ENCODE measurements at places on chromosomes 1 and 21. TPM values are rescaled to one million over a fixed set of nuclear protein-coding genes. Genes with fewer than 3 reads are reported as not detected.
A peak's percentile ranks its signal among the peaks of the same experiment; 100 is the strongest.

DNA sequence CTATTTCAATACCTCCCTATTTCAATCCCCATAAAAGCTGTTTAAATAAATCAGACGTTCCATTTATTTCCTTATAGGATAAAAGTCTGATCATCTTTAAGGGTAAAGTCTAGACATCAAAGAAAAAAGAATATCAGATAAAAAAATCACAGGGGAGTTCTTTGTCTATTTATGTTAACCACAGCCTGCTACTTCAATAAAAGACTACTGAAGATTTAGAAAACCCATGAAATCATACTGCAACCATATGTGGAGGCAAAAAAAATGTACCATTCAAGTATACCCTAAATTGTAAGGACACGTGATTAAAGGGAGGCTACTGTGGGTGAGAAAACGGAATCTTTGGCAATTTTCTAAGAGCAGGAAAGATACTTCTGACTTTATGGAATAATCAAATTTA lies 108.2 kb upstream of the TNFSF4 start:
- H3K36me3 ChIP-seq: no peaks in the 10 kb centered on the region
- H3K4me1 ChIP-seq: no peaks in the 10 kb centered on the region

- H3K4me1 ChIP-seq: peaks cover 7% of the 10 kb centered on the region
- H3K36me3 ChIP-seq: no peaks in the 10 kb centered on the region
- no peaks in the 10 kb centered on the region for H3K27me3 ChIP-seq
- DNase-seq: no peak
- no peak overlapping the region for H3K27ac ChIP-seq
Measured at GRCh38 chr21:40013001-40013735, 145.9 kb downstream of the PCP4 start.

- peaks cover 10% of the 10 kb centered on the region for H3K4me1 ChIP-seq
- H3K27me3 ChIP-seq: peaks cover 12% of the 10 kb centered on the region
- no peak overlapping the region for H3K27ac ChIP-seq
Measured at GRCh38 chr1:202192770-202193613, 607 bp upstream of the LGR6 start.

DNA sequence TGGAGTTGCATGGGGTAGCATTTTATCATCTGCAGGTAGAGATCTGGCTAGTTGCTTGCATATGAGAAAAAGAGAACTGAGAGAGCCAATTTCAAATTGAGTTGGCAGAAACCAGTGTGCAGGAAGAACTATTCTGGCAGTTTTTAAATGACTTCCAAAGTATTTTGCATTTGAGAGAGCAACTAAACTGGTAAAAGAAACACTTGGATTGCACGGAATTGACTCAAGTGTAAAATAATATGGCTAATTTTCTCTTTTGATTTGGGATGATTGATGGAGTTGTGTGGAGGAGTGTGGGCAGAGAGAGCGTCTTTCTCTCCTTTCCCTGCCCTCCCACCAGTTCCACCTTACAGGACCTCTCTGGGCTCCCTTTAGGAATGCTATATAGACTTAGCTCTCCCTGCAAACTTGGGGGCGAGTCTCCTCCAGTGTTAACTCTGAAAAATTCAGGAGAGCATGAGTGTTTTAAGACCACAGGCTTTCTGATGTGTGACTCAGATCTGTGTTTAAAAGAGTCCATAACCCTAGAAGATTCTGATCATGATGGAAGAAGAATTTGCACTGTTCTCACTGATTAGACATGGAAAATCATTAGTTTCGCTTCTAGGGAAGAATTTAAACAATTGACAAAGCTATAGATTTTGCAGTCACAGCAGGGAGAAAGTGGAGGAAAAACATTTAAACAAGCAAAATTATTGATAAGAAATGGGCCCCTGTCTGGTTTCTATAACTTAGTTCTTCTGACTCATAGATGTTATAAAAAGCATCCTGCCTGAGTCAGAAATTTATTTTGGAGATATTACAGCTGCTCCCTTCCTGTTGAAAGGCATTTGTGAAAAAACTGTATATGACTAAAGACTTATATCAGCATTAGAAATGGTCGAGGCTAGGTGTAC lies 24.9 kb upstream of the CTBS start:
- no peaks in the 10 kb centered on the region for H3K27me3 ChIP-seq
- H3K27ac ChIP-seq: peak overlapping the region; percentile 23
- no peak overlapping the region for H3K4me3 ChIP-seq
- peaks cover 31% of the 10 kb centered on the region for H3K4me1 ChIP-seq
- DNase-seq: no peak
- no peaks in the 10 kb centered on the region for H3K36me3 ChIP-seq

DNA sequence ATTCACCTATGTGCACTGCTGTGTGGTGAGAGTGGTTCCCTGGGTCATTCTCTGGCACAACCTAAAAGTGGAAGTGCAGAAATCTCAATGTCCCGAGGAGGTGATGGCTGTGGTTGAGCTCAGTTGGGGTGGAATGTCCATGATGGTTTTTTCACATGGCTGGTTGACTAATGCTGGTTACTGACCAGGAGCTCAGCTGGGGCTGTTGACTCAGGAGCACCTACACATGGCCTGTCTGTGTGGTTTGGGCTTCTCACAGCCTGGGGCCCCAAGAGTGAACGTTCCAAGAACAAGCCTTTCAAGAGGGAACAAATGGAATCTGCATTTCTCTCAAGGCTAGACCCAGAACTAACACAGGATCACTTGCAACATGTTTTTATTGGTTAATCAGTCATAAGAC lies 6.4 kb upstream of the KANK4 start:
- H3K27me3 ChIP-seq: no peaks in the 10 kb centered on the region
- no peak for DNase-seq
- H3K4me3 ChIP-seq: no peak overlapping the region
- H3K4me1 ChIP-seq: no peaks in the 10 kb centered on the region

- DNase-seq: no peak
- no peaks in the 10 kb centered on the region for H3K36me3 ChIP-seq
- no peak overlapping the region for H3K27ac ChIP-seq
- no peak overlapping the region for H3K4me3 ChIP-seq
- peaks cover 13% of the 10 kb centered on the region for H3K27me3 ChIP-seq
- no peaks in the 10 kb centered on the region for H3K4me1 ChIP-seq
Measured at GRCh38 chr1:14742181-14742980, 143.9 kb downstream of the KAZN start.

DNA sequence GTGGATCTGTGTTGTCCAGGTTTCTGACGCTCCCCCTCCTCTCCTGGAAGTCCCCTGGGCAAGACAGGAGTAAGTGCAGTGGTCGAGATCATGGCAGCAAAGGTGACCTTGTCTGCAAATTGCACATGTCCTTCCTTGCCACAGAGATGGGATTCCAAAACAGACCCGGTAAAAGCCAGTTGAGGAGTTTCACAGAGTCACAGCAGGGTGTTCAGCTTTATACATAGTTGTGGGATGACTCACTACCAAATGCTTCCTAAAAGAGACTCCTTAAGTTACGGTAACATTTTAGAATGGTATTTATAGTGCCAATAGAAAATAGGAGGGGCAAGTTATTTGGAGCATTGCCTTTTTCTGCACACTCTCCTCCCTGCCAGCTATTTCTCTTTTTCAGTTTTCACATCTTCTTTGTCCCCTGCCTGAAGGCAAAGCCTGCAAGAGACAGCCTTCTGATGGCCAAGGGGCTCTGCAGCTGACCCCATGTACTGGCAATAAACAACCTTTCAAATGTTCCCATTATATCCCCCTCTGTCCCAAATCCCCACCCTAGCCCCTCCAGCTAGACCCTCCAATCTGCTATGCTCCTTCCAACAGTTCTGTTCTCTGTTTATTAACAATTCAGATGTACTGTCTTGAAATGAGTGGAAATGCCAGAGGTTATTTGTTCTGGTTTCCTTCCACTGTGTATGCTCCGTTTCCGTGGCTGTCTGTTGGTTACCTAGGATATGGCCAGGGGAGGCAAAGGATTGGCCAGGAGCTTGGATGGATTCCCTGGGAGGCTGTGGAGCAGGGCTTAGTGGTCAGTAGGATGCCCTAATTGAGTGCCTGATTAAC lies 115.0 kb downstream of the TGFB2 start:
- H3K36me3 ChIP-seq: no peaks in the 10 kb centered on the region
- peak; percentile 70 for DNase-seq
- H3K27ac ChIP-seq: peak overlapping the region; percentile 83
- no peak overlapping the region for H3K4me3 ChIP-seq

DNA sequence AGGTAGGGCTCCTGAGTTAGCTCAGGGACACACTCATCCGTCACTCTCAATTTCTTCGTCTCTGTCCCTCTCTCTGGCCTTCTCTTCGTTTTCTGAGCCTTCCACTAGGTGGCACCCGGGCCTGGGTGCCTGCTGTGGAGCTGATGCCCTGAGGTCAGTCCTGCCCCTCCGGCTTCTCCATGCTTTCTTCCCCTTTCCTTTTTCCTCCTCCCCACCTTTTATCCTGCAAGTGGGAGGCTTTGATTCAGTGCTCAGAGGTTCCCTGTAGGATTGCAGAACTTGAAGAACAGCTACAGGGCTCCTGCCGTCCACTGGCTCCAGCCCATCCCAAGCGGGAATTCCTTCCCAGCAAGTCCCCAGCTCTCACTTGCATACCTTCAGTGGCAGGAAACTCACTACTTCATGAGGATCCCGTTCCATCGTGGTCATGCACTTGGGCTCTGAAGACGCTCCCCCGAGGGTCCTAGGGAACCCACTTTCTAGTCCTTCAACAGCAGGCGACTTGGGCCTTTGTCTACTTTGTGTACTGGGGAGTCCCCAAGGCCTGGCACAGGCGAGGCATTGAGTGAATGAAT lies 45.6 kb downstream of the SRRM1 start:
- H3K4me3 ChIP-seq: no peak overlapping the region
- H3K4me1 ChIP-seq: peaks cover 9% of the 10 kb centered on the region
- no peaks in the 10 kb centered on the region for H3K27me3 ChIP-seq
- H3K27ac ChIP-seq: no peak overlapping the region

GRCh38 chr21:35593000-35593502 lies 467.3 kb downstream of the SETD4 start:
- H3K36me3 ChIP-seq: no peaks in the 10 kb centered on the region
- no peak overlapping the region for H3K27ac ChIP-seq
- H3K4me3 ChIP-seq: no peak overlapping the region
- no peaks in the 10 kb centered on the region for H3K27me3 ChIP-seq
- DNase-seq: no peak
- H3K4me1 ChIP-seq: no peaks in the 10 kb centered on the region

GRCh38 chr1:150365941-150366340 lies 2.0 kb downstream of the RPRD2 start:
- H3K27me3 ChIP-seq: no peaks in the 10 kb centered on the region
- peak overlapping the region; percentile 96 for H3K27ac ChIP-seq
- H3K4me3 ChIP-seq: peak overlapping the region; percentile 69
- H3K36me3 ChIP-seq: no peaks in the 10 kb centered on the region
- peaks cover 9% of the 10 kb centered on the region for H3K4me1 ChIP-seq

DNA sequence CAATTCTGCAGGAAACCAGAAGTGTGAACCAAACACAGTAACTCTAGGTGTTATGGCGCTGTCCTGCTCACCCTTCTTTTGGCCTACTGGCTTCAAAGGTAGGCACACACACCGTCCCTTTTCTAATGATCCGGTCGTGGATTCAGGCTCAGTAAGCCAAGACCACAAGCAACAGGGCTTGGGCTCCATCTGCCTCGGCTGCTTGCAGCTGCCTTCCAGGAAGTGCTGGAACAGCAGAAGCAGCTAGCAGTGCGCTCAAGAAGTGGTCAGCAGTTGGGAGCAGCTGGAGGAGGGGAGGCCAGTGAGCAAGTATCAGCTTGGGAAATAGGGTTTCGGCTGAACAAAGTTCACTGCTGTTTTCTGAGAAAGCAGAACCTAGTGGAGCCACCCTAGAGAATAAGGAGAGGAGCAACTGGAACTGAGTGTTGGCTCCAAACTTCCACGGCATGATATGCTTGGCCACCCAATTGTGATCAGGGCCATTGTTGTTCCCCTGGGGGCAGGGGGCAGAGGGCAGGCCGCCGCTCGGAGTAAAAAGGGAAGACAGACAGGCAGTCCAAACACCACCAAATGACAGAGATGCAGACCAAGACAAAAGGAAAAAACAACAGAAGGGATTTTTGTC lies 173.4 kb downstream of the TOMM20 start:
- no peaks in the 10 kb centered on the region for H3K27me3 ChIP-seq
- peak; percentile 92 for DNase-seq
- no peak overlapping the region for H3K4me3 ChIP-seq
- H3K27ac ChIP-seq: peak overlapping the region; percentile 61
- no peaks in the 10 kb centered on the region for H3K36me3 ChIP-seq
- H3K4me1 ChIP-seq: peaks cover 15% of the 10 kb centered on the region

GRCh38 chr1:198734323-198735008 lies 95.6 kb downstream of the PTPRC start:
- no peak overlapping the region for H3K4me3 ChIP-seq
- H3K4me1 ChIP-seq: no peaks in the 10 kb centered on the region
- H3K27me3 ChIP-seq: no peaks in the 10 kb centered on the region
- no peaks in the 10 kb centered on the region for H3K36me3 ChIP-seq

DNA sequence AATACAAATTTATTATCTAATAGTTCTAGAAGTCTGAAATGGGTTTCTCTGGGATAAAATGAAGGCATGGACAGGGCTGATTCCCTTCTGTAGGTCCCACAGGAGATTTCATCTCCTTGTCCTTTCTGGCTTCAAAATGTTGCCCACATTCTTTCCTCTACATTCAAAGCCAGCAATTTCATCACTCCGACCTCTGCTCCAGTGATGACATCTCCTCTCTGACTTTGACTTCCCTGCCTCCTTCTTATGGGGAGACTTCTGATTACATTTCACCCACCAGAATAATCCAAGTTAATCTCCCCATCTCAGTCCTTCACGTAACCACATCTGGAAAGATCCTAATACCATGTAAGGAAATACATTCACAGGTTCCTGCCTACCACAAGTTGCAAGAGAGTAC lies 358.0 kb upstream of the C1orf87 start:
- H3K4me3 ChIP-seq: no peak overlapping the region
- no peak for DNase-seq
- H3K4me1 ChIP-seq: no peaks in the 10 kb centered on the region
- no peaks in the 10 kb centered on the region for H3K27me3 ChIP-seq

- H3K4me1 ChIP-seq: no peaks in the 10 kb centered on the region
- H3K36me3 ChIP-seq: no peaks in the 10 kb centered on the region
- H3K4me3 ChIP-seq: no peak overlapping the region
- H3K27me3 ChIP-seq: no peaks in the 10 kb centered on the region
Measured at GRCh38 chr1:54934869-54935268, 45.6 kb upstream of the TMEM61 start.

DNA sequence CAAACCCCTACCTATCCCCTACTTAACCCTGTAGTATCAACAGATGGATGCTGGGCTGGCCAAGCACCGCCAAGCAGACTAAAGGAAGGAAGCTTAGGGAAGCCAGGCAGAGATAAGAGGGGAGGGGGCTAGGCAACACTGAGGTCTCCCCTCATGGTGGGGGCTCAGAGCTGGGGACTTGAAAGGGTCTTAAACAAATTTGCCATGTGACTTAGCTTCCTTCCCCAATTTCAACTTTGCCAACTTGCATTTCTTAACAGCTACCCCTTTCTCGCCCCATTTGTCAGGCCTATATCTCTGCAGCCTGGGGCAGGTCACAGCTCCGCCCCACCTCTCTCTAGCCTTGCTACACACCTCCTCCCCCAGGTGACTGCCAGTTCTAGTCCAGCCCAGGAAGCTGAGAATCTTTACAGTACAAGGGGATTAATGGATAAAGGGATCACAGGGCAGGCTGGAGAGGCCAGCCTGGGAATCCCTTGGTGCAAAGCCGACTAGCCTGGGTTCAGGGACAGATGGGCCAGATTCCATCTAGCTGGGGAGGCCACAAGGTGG lies 3.4 kb downstream of the KIF21B start:
- H3K4me3 ChIP-seq: no peak overlapping the region
- H3K36me3 ChIP-seq: no peaks in the 10 kb centered on the region
- no peaks in the 10 kb centered on the region for H3K27me3 ChIP-seq

Gene C1orf74
- total RNA-seq: 0.54 TPM

Gene S100A8
- 32.1 TPM for total RNA-seq

Gene DPH2
- 37.2 TPM for total RNA-seq

Gene NUF2
- not detected for total RNA-seq

Gene RSPH1
- total RNA-seq: 1.2 TPM

Gene ZFP69B
- total RNA-seq: 0.99 TPM

Gene RHD
- not detected for total RNA-seq

Gene B3GALT2
- total RNA-seq: 11.1 TPM

Gene HAX1
- total RNA-seq: 109 TPM

Gene KPNA6
- total RNA-seq: 39.2 TPM

Gene PHACTR4
- 35.2 TPM for total RNA-seq

Gene PTGS2
- total RNA-seq: 29.3 TPM

Gene INKA2
- 5.4 TPM for total RNA-seq
